NCI-H82 (cell line): ENCODE measurements at places on chromosomes 5 and 9.

DNA sequence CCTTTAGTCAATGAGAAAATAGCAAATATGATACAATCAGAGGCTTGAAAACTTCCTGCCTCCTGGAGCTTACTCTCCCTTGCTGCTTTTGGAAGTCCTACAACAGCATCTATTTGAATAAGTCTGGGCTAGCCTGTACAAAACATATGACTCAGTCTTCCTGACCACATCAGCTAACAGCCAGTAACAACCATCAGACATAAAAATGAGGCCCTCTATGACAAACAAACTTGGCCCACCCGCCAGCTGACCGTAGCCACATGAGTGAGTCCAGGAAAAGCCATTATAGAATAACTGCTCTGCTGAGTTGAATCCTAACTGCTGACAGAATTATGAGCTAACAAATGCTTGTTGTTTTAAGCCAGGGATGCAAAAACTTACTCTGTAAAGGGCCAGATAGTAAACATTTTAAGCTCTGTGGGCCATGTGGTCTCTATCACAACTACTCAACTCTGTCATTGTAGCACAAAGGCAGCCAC, 347.6 kb downstream of the PTPRD start:
- DNase-seq = no peak

DNA sequence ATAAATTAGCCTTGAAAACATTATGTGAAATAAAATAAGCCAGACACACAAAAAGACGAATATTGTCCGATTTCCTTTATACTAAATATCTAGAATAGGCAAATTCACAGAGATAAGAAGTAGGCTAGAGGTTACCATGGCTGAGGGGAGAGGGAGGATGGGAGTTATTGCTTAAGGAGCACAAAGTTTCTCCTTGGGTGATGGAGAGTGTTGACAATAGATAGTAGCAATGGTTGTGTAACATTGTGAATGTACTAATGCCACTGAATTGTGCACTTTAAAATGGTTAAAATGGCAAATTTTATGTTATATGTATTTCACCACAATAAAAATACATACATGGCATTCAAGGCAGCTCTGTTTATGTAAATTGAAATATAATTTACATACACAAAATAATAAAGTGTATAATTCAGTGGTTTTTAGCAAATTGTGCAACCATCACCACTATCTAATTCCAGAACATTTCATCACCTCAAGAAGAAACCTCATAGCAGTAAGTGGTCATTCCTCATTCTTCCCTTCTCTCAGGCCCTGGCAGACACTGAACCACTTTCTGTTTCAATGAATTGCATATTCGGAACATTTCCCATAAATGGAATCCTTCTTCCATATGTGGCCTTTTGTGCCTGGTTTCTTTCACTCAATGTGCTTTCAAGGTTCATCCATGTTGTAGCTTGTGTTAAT, 59.2 kb downstream of the NDST1 start:
- no peak for DNase-seq

- DNase-seq = no peak
Observed at GRCh38 chr9:72888943-72889342, 63.9 kb downstream of the ALDH1A1 start.

DNA sequence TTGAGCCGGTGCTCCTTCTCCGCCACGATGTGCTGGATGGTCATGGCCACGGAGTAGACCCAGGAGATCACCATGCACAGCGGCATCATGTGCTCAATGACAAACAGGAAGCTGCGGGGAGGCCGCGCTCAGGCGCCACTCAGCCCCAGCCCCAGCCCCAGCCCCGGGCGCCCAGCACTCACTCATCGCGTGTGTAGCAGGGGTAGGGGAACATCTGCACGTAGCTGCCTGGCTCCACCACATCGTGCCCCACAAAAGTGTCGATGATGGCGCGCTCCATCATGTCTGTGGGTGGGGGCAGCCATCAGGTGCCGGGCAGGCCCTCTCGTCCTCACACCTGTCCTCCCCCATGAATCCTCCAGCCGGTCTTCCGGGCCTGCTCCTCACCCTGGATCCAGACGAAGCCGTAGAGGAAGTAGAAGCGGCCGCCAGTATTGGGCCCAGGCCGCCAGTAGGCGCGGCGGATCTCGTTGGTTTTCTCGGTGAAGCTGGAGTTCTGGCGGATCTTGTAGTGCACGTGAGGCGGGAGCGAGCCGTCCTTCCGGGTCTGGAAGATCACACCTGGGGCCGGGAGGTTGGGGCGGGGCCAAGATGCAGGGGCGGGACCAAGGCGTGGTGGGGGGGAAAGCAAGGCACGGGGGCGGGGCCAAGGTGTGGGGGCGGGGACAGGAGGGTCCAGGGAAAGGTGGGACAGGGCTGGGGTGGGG, 10.1 kb downstream of the ABCA2 start:
- no peak for DNase-seq

DNA sequence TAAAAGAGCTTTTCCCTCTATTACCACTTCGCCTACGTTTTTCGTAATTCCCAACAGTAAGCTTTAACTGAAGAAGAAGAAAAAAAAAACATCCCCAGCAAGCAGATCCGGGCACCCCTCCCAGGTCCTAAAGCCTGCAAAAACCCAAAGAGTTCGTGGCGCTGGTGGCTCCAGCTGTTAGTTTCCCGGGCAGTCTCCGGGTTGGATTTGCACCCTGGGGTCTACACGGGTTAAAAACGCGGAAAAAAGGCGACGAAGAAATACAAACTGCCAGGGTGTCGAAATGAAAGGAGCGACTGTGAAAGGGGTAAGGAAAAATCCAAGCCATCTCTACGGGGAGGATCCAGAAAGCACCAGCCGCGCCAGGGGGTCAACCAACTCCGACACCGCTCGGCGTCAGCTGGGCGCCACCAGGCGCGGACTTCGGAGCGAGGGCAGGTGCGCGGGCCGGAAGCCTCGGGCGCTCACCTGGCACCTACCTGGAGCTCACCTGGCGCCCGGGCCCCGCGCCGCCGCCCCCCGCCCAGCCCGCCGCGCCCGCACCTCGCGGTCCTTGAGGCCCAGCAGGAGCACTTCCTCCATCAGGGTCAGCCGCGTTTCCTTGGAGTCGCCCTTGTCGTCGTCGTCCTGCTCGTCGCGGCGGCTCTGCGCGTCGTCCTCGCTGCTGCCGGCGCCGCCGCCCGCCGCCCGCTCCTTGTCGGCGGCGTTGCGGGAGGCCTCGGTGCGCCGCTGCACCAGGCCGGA, 680 bp downstream of the GOLPH3 start:
- peak; percentile 65 for DNase-seq
